ENCODE measurements at places on chromosomes 1 and 21.

DNA sequence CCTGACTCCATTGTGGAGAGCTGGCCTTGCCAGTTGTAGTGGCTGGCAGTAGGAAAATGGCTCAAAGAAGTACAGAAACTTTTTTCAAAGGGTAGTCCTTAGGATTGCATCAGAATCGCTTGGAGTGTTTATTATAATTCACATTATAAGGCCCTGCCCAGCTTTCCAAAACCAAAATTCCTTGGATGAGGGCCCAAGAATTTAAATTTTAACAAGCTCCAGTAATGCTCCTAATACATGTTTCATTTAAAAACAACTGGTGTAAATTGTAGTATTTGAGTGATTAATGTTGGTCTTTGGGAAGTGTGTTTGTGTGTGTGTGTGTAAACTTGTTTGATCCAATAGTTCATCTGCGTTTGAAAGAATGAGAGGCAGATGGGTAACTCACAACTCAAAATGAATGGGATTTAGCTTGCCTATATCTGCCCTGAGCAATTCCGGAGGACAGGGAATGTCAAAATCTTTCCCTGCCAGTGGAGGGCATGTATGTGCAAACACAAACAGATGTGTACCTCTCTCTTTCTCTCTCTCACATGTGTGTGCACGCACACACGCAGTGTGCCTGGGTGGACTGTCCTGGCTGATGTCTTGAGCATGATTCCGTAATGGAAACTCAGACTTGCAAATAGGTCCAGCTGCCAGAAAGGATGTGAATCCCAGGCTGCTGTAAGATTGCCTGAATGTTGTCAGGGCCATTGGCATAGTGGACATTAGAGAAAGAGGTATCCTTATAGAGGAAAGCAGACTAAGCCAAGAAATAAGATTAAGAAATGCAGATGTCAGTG is 293.1 kb downstream of the LMX1A start:
- no peak for DNase-seq

GRCh38 chr1:54070171-54070837 is 16.9 kb downstream of the TCEANC2 start:
- DNase-seq = no peak

- no peak for DNase-seq
Observed at GRCh38 chr1:229871078-229871676, 195.9 kb upstream of the GALNT2 start.

- no peak for DNase-seq
Observed at GRCh38 chr1:167429612-167430011, 88.7 kb downstream of the CD247 start.

- DNase-seq = no peak
Observed at GRCh38 chr1:218135371-218135770, 149.7 kb upstream of the RRP15 start.

DNA sequence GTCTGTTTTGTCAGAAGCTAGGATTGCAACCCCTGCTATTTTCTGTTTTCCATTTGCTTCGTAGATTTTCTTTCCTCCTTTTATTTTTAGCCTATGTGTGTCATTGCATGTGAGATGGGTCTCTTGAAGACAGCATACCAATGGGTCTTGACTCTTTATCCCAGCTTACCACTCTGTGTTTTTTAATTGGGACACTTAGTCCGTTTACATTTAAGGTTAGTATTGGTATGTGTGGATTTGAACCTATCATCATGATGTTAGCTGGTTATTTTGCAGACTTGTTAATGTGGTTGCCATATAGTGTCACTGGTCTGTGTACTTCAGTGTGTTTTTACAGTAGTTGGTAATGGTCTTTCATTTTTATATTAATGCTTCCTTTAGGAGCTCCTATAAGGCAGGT is 141.5 kb downstream of the DNAH14 start:
- no peak for DNase-seq

- DNase-seq = no peak
Observed at GRCh38 chr1:102550729-102551384, 554.1 kb upstream of the OLFM3 start.

DNA sequence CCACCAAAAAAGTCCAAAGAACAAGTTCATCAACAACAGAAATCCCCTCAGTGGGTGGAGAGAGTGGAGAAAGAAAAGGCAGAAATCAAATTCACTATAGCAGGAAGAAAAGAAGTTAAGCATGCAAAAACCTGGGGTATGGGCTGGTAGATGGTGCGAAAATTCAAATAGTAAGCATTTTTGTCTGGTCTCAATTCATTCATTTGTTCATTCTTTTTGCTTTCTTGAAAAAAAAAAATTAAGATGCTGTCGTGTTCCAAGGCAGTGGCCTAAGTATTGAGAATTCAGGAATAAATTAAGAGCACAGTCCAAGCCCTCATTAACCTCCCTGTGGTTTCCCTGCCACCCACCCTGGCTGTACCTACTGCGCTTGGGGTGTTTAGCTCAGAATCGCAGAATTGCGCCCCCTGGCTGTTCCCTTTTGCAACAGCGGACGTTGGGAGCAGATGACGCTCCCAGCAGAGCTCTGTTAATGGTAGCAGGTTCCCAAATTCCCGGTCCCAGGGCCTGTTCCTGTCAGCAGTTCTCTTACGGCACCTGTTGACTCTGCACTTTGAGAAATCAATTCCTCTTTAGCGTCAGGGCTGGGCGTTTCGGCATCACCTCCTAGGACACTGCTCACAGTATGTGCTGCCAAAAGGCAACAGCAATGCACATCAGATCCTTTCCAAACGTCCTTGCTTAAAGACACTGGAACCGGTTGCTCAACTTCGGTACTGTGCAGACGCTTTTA is 34.0 kb upstream of the SSX2IP start:
- DNase-seq = peak; percentile 20

GRCh38 chr1:23167353-23168078 is 1.1 kb downstream of the LUZP1 start:
- peak; percentile 18 for DNase-seq

- DNase-seq = no peak
Observed at GRCh38 chr1:56235909-56236510, 343.4 kb downstream of the PLPP3 start.

DNA sequence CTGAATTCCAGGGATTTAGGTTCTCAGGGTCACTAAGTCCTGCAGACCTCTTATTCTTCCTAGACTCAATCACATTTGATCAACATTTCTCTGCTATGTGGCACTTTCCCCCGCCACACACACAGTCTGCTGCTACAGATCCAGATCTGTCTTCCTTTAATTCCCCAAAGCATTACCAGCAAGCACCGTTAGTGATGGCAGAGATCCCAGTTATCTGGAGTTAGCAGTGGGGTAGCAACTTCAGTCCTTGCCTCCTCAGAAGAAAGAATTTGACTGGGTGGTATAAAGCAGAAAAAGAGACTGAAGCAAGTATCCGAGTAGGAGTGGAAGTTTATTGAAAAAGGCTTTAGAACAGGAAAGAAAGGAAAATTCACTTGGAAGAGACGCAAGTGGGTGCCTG is 100.4 kb upstream of the ETV3 start:
- DNase-seq = no peak

DNA sequence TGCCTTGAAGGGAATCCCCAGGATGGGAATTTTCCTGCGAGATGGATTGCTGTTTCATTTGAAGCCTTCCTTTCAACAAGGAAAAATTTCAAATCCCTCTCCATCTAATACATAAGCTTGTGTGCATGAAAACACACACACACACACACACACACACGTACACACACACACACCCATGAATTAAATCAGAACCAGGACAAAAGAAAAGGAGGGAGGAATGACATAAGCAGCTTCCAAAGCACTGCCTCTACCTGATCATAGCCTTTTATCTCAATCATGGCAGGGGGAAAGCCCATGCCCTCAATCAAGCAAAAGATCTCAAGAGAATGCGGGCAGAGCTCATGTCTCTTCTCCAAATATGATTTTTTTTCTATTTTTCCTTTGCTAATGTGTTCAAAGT is 139.7 kb downstream of the SLC44A5 start:
- no peak for DNase-seq

DNA sequence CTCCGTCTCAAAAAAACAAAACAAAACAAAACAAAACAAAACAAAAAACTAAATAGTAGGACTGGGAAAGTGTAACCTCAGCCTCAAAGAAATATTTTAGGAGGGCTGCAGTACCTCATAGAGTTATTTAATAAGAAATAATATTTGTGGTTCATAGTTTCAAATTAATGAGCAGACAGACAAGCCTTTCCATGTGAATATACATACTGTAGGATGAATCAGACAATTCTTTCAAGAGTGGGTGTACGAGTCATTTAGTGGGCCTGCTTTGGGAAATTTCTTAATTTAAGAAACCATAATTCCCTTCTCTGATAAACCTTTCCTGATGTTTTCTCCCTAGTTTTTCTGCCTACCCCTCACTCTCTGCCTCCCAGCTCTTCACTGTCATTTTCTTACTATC is 52.5 kb downstream of the CDC14A start:
- DNase-seq = no peak

DNA sequence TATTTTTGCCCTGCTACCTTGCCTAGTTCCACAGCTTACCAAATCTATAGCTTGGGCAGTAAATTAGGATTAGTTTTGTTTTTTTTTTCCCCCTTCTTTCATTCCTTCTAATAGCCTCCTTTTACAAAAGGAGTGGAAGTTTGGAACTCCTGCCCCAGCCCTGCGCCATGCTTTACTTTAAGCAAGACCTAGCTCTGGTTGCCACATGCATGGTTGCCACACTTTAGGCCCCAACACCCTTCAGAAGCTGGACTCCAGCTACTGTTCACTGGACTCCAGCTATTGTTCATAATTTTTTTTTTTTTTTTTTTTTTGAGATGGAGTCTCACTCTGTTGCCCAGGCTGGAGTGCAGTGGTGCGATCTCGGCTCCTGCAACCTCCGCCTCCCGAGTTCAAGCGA is 115.8 kb downstream of the NR5A2 start:
- no peak for DNase-seq

- no peak for DNase-seq
Observed at GRCh38 chr1:17877896-17878295, 122.8 kb downstream of the ACTL8 start.

GRCh38 chr21:16708101-16708835 is 804.6 kb upstream of the CXADR start:
- no peak for DNase-seq

DNA sequence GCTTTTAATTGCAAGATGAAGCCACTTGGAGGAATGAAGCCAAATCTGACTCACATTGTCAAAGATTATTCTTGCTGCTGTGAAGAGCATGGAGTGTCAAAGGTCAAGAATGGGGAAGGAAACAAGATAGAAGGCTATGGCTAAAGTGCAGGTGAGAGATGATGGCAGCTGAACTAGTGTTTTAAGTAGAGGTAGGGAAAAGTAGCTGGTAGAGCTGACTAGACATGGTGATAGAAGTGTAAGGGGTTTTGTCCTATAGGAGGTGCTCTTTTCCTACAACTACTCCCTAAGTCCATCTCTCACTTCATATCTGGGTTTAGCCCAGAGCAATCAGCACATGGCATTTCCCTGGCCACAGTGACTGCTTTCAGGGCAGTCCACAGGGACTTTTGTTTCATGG is 11.8 kb downstream of the UBE2T start:
- DNase-seq = no peak

DNA sequence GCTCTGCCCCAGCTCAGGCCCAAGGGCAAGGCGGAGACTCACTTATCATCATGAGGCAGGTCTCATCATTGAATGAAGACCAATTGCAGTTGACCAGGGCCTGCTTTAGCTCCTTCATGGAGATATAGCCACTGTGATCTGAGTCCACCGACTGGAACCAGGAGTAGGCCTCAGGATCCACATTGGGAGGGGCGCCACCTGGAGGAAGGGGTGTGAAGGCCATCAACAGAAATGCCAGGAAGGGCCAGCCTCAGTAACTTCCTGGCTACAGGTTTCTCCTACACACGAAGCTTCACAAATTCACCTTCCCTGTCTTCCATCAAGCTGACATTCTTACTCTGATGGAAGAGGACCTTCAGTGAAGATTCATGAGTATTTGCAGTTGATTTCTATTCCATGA is 11.6 kb downstream of the PEF1 start:
- no peak for DNase-seq

GRCh38 chr1:209653915-209654351 is 1.7 kb upstream of the LAMB3 start:
- DNase-seq = no peak

DNA sequence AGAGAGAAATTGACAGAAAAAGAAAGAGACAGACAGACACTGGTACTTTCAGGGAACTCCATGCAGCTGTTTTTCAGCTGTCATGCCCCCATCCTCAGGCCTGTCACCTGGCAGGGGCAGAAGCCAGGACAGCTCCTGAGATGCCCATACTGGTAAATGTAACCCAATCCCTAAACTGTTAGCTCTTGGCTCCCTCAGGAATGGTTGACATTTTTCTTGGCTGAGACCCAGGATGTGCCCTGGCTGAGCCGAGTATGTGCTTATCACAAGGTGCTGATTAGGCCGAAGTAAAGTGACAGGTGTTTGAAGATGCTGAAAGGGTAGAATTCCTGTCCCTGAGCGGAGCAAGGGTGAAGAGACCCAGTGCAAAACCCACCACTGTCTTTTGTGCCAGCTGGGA is 50.7 kb downstream of the PGM1 start:
- DNase-seq = no peak

GRCh38 chr1:63987014-63987627 is 213.3 kb downstream of the ROR1 start:
- no peak for DNase-seq

DNA sequence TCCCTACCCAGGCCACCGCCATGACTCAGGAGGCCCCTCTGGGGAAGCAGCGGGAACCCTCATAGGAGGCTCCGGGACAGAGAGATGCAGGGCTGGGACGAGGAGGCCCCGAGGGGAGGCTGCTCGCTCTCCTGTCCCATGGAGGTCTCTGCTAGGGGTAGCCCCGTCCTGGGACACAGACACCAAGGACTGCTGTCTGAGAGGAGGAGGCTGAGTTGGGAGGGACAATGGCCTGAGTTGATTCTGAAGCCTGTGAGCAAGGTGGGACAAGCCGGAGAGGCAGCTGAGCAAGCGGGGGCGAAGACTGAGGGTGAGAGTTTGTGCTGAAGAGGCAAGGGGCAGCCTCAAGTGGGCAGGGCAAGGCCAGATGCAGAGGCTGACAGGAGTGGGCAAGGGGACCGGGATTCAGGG is 17.4 kb downstream of the SLC27A3 start:
- DNase-seq = no peak

GRCh38 chr21:37877171-37877570 is 39.1 kb downstream of the KCNJ6 start:
- no peak for DNase-seq

DNA sequence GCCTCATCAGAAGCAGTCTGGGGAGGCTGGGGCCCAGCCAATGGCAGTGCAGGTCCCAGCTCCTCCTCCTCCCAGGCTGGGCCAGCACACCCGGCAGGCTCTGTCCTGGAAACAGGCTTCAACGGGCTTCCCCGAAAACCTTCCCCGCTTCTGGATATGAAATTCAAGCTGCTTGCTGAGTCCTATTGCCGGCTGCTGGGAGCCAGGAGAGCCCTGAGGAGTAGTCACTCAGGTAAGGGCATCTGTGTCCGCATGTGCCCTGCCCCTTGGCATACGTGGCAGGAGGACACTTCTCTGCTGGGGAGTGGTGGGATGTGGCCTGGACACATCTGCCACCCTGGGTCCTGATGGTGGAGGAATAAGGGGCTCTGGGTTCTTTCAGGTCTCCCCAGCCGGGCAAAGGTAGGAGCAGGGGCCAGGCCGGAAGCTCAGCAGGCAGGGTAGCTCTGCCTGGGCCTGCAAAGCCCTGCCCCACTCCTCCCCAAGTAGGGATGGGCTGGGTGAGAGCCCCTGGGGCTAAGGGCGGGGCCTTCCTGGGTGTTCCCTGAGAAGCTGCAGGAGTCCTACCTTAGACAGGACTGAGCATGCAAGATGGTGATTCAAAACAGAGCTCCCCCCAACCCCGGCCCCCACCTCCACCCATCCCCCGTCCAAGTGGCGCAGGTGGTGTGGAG is at the start of gene GJB5:
GJB5 (plus strand) TSS at position 84 of the 674 bp plus-strand sequence. CDS start 2,284 bp downstream, outside the sequence.
- no peak for DNase-seq

GRCh38 chr1:242522304-242522945 is 2.1 kb downstream of the PLD5 start:
- no peak for DNase-seq

- DNase-seq = no peak
Observed at GRCh38 chr1:94677714-94678113, 136.2 kb upstream of the F3 start.
